NCI-H774 (cell line): ENCODE measurements at places on chromosomes 5 and 9.
A peak's percentile ranks its signal among the peaks of the same experiment; 100 is the strongest.

- DNase-seq: no peak
These were observed 20.0 kb downstream of the PIP5K1B start for GRCh38 chr9:68725070-68725469.

DNA sequence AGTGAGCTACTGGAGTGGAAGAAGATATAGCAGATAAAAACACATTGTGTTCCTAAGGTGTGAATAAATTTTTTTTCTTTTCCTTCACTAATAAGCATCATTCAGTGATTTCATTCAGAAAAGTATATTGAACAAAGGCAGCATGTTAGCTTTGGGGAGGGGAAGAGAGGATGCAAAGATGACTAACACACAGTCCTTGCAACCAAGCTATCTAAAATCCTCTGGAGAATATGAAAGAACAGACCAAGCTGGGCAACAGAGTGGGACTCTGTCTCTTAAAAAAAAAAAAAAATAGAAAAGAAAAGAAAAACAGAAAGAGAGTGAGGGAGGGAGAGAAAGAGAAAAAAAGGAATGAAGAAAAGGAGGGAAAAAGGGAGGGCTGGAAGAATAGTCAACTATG lies 22.3 kb upstream of the OMD start:
- DNase-seq: no peak

GRCh38 chr5:2169850-2170760 lies 287.4 kb upstream of the IRX4 start:
- DNase-seq: no peak

GRCh38 chr5:149485655-149486615 lies 65.3 kb downstream of the CSNK1A1 start:
- peak; percentile 39 for DNase-seq

DNA sequence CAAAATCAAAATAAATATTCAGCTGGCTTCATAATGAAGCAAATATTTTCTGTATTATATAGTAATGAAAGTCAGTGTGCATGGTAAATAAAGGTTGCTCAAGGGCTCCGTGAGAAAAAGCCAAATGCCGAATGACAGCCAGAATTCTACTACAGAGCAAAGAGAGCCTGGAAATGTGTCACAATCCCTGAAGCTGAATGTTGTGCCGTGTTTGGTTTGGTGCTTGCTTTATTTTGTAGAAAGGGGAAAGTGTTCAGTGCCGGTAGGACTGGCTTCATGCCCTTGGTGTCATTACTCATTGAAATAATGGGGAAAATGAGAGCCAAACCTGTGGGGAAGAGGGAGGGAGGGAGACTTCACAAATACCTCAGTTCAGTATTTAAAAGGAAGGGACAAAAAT lies 26.8 kb upstream of the ADAMTSL1 start:
- no peak for DNase-seq

DNA sequence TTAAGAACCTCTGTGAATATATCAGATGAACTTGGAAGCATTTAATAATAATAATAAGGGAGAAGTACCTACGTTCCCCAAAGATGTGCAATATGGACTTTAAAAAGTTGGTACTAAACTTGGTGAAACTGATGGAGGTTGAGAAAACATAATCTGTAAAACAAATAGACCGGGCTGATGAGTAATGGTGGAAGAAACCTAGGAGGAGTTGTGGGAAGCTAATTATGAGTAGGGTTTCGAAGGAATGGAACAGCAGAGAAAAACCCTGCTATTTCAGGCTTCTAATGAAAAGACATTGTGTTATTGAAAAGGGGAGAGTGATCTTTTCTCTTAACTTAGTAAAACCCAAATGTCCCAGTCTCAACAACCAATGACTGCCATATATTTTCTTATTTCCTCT lies 229.3 kb downstream of the PCSK1 start:
- DNase-seq: no peak

GRCh38 chr5:72645064-72645846 lies 138.0 kb upstream of the ZNF366 start:
- no peak for DNase-seq
